ENCODE measurements at places on chromosomes 16 and 17.

DNA sequence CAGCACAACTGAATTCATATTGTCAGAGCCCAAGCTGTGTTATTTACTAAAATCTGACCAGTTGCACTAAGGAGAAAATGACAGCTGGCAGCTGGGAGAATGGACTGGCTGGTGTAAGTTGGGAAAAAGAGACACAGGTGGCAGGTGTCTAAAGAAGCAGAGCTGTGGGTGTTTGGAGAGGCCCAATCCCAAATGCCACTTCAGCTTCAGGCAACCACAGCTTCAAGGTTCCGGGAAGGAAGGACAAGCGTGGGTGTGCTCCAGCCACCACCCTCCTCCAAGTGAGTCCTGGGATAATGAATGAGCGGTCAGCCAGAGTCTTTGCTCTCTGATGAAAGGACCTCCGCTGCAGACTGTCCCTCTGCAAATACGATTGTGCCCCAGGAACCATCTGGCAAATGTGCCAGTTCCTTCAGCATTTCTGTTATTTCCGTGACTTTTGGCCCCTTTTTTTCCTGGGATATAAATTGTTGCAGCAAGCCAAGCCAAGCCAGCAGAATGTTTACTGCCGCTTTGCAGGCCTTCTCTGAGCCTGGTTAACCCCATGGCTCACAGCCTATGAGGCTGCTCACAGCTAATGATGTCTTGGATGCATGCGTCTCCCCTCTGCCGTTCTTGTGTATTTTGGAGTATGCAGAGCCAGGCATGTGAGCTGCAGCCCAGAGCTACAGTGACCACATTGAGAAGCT is 9.5 kb upstream of the RHBDL3 start:
- H3K4me3 ChIP-seq: no peak overlapping the region
- no peak overlapping the region for H3K27ac ChIP-seq
- H3K36me3 ChIP-seq: no peaks in the 10 kb centered on the region
- no peaks in the 10 kb centered on the region for H3K4me1 ChIP-seq
- DNase-seq: no peak

DNA sequence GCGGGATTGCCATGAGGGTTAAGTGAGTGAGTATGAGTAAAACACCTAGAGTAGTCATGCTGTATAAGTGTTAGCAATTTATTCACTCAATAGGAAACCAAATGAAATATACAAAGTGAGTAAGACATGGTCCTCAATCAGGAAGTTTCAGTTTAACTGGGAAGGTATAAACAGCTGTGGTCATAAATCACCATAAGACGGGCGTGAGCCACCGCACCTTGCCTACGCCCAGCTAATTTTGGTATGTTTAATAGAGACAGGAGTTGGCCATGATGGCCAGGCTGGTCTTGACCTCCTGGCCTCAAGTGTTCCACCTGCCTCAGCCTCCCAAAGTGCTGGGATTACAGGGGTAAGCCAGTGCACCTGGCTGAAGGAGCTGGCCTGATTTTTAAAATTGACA is 27.0 kb downstream of the RNF135 start:
- H3K4me3 ChIP-seq: no peak overlapping the region
- H3K4me1 ChIP-seq: no peaks in the 10 kb centered on the region
- H3K36me3 ChIP-seq: no peaks in the 10 kb centered on the region
- no peaks in the 10 kb centered on the region for H3K27me3 ChIP-seq

GRCh38 chr17:68398691-68399637 is 58.3 kb downstream of the WIPI1 start:
- no peak overlapping the region for H3K27ac ChIP-seq
- DNase-seq: peak; percentile 32
- no peaks in the 10 kb centered on the region for H3K36me3 ChIP-seq
- H3K27me3 ChIP-seq: no peaks in the 10 kb centered on the region
- no peak overlapping the region for H3K4me3 ChIP-seq

- no peaks in the 10 kb centered on the region for H3K27me3 ChIP-seq
- no peak overlapping the region for H3K4me3 ChIP-seq
- peaks cover 2% of the 10 kb centered on the region for H3K36me3 ChIP-seq
These were observed 59.6 kb downstream of the SMG6 start for GRCh38 chr17:2243953-2244352.

DNA sequence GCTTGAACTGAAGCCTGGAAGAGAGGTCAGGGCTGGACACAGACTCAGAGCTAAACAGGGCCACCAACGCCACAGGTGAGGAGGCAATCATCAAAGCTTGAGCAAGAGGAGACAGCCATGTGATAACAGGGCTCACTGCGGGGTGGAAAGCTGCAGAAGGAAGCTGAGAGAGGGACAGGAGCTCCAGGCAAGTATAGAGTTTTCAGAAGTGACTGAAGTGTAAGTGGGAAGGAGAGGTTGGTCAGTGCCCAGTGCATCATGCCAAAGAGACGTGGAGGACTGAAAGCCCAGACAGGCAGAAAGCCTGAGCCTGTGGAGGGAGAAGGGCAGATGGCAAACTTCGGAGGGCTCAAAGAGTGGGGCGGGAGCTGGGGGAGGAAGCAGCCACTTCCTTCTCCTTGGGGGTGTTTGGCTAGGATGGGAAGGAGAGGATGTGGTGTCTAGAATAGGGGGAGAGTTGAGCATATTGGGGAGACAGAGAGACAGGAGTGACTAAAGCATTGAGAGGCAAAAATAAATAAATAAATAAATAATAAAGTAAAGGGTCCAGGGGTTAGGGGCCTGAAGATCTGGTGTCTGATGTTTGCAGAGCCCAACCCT is 2.6 kb downstream of the KIFC3 start:
- H3K4me1 ChIP-seq: peaks cover 37% of the 10 kb centered on the region
- H3K36me3 ChIP-seq: no peaks in the 10 kb centered on the region
- H3K27ac ChIP-seq: peak overlapping the region; percentile 82
- H3K4me3 ChIP-seq: no peak overlapping the region
- no peak for DNase-seq

GRCh38 chr17:82373731-82374625 is 2.4 kb downstream of the UTS2R start:
- H3K4me3 ChIP-seq: no peak overlapping the region
- no peaks in the 10 kb centered on the region for H3K4me1 ChIP-seq
- no peak for DNase-seq
- H3K27ac ChIP-seq: no peak overlapping the region

- no peaks in the 10 kb centered on the region for H3K4me1 ChIP-seq
- no peaks in the 10 kb centered on the region for H3K36me3 ChIP-seq
- no peak overlapping the region for H3K27ac ChIP-seq
- H3K4me3 ChIP-seq: no peak overlapping the region
These were observed 46.0 kb upstream of the ADAMTS18 start for GRCh38 chr16:77480681-77481315.

DNA sequence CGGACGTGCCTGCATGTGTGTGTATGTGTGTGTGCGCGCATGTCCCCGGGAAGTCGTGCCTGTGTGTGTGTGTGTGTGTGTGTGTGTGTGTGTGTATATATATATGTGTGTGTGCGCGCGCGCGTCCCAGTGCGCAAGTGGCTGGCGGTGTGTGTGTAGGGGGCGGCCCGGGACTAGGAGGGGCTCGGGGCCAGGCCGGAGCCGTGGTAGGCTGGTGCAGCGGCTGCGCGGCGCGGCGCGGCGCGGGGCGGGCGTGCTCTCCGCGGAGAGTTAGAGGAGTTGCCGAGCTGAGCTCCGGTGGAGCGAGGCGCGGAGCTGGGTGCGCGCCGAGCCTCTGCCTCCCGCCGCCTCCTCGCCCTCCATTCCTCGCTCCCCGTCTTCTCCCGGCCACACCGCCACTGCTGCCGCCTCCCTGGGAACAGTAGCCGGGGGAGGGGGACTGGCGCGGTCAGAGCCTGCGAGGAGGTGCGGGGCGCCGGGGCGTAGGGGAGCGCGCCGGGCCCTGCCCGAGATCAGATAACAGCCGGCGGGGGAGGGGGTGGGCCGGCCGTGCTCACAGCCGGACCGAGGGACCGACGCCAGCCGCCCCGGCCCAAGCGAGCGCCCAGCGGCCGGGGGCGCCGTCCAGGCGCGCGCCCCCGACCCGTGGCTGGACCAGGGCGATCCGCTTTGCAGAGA is at the start of gene KCNJ12:
Gene KCNJ12, plus strand, starts transcription at position 277 of the 678 bp plus-strand sequence. CDS start 38,986 bp downstream, outside the sequence.
- H3K27me3 ChIP-seq: no peaks in the 10 kb centered on the region
- no peak within 1 kb of the TSS for H3K27ac ChIP-seq
- H3K4me3 ChIP-seq: peak within 1 kb of the TSS; percentile 44
- H3K36me3 ChIP-seq: no peaks in the 10 kb centered on the region

DNA sequence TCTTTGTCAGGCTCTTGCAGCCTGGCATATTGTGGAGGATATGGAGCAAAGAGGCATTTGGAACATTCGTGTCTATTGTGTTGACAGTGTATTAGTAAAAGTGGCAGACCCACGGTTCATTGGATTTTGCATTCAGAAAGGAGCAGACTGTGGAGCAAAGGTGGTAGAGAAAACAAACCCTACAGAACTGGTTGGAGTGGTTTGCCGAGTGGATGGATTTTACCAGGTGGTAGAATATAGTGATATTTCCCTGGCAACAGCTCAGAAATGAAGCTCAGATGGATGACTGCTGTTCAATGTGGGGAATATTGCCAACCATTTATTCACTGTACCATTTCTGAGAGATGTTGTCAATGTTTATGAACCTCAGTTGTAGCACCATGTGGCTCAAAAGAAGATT is 44.5 kb downstream of the EFCAB13 start:
- H3K27me3 ChIP-seq: no peaks in the 10 kb centered on the region
- H3K4me1 ChIP-seq: no peaks in the 10 kb centered on the region
- H3K4me3 ChIP-seq: no peak overlapping the region
- H3K36me3 ChIP-seq: no peaks in the 10 kb centered on the region
- no peak for DNase-seq

DNA sequence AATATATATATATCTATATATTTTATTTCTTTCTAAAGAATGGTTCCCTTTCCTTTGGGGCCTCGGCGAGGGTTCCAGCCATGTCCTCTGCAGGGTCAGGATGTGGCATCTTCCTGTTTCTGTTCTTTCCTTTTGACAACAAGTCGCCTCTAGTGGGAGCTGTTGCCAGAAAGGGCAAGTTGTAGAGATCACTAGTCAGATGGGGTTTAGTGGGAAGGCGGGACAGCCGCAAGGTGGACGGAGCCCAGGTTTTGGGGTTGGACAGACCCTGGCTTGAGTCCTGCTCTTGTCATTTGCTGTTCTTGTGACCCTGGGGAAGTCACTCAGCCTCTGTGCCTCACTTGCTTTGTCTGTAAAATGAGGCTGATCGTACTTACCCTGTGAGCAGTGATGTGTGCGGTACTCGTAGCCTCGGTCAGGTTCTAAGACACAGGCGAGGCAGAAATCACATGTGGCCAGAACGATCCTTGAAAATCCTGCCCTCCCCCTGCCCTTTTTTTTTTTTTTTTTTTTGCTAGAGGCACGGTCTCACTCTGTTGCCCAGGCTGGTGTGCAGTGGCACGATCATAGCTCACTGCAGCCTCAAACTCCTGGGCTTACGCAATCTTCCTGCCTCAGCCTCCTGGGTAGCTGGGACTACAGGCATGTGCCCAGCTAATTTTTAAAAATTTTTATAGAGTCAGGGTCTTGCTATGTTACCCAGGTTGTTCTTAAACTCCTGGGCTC is 80.1 kb downstream of the ABCC6 start:
- peaks cover 10% of the 10 kb centered on the region for H3K4me1 ChIP-seq
- no peak overlapping the region for H3K27ac ChIP-seq
- no peaks in the 10 kb centered on the region for H3K27me3 ChIP-seq
- no peak overlapping the region for H3K4me3 ChIP-seq
- peaks cover 34% of the 10 kb centered on the region for H3K36me3 ChIP-seq
- DNase-seq: no peak

- H3K4me3 ChIP-seq: no peak overlapping the region
- no peaks in the 10 kb centered on the region for H3K4me1 ChIP-seq
- no peaks in the 10 kb centered on the region for H3K27me3 ChIP-seq
- H3K27ac ChIP-seq: no peak overlapping the region
These were observed 280.8 kb downstream of the CDH11 start for GRCh38 chr16:64841071-64841470.

- DNase-seq: no peak
- no peaks in the 10 kb centered on the region for H3K4me1 ChIP-seq
- H3K27ac ChIP-seq: no peak overlapping the region
- no peak overlapping the region for H3K4me3 ChIP-seq
- H3K36me3 ChIP-seq: no peaks in the 10 kb centered on the region
These were observed 734.0 kb downstream of the MAF start for GRCh38 chr16:78866521-78866920.

DNA sequence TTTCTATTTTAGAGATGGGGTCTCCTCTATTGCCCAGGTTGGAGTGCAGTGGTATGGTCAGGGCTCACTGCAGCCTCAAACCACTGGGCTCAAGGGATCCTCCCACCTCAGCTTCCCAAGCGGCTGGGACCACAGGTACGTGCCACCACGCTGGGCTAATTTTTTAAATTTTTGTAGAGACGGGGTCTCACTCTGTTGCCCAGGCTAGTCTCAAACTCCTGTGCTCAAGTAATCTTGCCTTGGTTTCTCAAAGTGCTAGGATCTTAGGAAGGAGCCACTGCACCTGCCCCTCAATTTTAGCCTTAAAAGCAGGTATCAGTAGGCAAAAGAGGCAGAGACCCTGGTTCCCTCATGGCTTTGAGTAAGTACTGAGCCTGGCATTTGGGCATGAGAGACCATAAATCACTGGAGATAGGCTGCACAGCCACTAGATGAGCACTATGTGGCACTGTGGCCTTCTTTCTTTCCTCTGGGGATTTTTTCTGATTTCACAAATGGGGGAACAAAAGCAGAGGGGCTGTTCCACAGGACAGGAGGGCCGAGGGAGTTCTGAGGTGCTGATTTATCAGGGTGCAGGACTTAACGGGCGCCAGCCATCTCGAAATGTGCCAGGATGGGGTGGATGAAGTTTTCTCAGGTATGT is 82.2 kb downstream of the PLXDC1 start:
- H3K4me3 ChIP-seq: no peak overlapping the region
- H3K27me3 ChIP-seq: no peaks in the 10 kb centered on the region

DNA sequence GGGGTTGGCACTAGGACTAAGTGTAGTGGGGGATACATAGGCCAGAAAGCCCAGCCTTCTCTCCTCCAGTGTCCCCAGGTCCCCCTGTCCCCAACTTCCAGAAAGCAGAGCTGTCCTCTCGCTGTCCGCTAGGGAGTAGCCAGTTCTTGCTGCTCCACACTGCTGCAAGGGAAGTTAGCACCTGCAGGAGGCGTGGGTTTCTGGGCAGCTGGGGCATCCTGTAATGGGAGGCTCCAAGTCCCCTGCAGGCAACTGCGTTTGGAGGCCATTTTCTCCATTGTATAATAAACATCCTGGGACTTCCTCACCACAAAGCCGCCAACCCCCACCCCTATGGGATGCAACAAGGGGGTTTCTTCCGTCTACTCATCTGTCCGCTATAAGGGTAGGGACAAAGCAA is 1.7 kb downstream of the RPRML start:
- no peak overlapping the region for H3K27ac ChIP-seq
- peaks cover 2% of the 10 kb centered on the region for H3K27me3 ChIP-seq
- no peak overlapping the region for H3K4me3 ChIP-seq
- peaks cover 3% of the 10 kb centered on the region for H3K4me1 ChIP-seq
- no peak for DNase-seq

- H3K4me1 ChIP-seq: peaks cover 22% of the 10 kb centered on the region
- no peaks in the 10 kb centered on the region for H3K27me3 ChIP-seq
- DNase-seq: no peak
- no peak overlapping the region for H3K4me3 ChIP-seq
- no peak overlapping the region for H3K27ac ChIP-seq
These were observed 29.3 kb upstream of the CIBAR2 start for GRCh38 chr16:85141491-85142128.

GRCh38 chr16:1026057-1026783 is 44.6 kb downstream of the SOX8 start:
- no peaks in the 10 kb centered on the region for H3K36me3 ChIP-seq
- DNase-seq: no peak
- H3K27ac ChIP-seq: no peak overlapping the region
- no peaks in the 10 kb centered on the region for H3K4me1 ChIP-seq

- no peak for DNase-seq
- no peaks in the 10 kb centered on the region for H3K36me3 ChIP-seq
- no peak overlapping the region for H3K4me3 ChIP-seq
- H3K27me3 ChIP-seq: no peaks in the 10 kb centered on the region
These were observed 4.8 kb downstream of the ABCA10 start for GRCh38 chr17:69223809-69224208.

Data from Panc1 (cell line).